ENCODE measurements at places on chromosomes 13 and 19.

DNA sequence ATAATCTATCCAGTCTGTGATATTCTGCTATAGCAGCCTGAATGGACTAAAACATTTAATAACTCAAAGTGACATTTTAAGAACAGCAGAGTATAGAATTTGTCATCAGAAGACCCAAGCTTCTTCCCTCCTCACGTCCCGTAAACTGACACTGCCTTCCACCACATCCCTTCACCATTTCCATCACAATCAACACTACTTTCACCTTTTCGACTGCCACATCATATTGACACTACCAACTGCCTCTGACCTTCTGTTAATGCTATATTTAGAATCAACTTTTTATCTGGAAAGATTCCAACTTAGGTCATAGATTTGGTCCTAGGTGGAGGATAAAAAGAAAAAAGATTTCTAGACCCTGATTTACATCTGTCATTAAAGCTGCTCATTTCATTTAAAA lies 39.6 kb downstream of the STOML3 start:
- no peak for DNase-seq

DNA sequence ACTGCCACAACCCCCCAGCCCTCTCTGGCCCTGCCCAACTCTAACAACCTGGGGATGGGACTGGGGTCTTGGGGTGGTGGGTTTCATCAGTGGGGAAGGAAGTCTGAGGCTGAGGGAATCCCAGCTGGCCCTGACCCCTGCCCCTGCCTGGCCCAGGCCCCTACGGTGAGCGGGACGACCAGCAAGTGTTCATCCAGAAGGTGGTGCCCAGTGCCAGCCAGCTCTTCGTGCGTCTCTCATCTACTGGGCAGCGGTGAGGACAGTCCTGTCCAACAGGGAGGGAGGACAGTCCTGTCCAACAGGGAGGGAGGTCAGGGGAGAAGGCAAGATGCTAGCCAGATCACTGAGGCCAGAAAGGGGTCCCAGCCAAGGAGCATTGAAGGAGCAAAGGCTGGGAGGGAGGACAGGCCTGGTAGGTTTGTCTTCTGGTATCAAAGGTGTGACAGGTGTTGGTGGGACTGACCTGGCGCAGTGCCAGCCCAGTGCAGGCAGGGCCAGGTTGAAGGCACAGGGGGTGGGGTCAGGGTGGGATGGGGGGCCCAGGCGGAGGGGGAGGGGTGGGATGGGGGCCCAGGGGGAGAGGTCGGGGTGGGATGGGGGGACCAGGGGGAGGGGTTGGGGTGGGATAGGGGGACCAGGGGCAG lies 12.1 kb upstream of the LTBP4 start:
- no peak for DNase-seq

- no peak for DNase-seq
Observed at GRCh38 chr19:2992958-2993357, 15.6 kb downstream of the TLE6 start.

DNA sequence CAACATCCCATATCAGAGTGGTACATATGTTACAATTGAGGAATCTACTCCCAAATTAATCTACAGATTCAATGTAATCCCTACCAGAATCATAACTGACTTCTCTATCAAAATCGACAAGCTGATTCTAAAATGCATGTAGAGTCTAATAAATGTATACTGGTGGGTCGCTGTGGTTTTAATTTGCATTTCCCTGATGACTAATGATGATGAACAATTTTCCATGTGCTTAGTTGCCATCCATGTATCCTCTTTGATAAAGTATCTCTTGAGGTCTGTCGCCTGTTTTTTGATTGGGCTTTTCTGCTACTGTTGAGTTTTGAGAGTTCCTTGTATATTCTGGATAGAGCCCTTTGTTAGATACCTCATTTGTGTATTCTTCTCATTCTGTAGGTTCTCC lies 43.8 kb downstream of the KLF12 start:
- no peak for DNase-seq

DNA sequence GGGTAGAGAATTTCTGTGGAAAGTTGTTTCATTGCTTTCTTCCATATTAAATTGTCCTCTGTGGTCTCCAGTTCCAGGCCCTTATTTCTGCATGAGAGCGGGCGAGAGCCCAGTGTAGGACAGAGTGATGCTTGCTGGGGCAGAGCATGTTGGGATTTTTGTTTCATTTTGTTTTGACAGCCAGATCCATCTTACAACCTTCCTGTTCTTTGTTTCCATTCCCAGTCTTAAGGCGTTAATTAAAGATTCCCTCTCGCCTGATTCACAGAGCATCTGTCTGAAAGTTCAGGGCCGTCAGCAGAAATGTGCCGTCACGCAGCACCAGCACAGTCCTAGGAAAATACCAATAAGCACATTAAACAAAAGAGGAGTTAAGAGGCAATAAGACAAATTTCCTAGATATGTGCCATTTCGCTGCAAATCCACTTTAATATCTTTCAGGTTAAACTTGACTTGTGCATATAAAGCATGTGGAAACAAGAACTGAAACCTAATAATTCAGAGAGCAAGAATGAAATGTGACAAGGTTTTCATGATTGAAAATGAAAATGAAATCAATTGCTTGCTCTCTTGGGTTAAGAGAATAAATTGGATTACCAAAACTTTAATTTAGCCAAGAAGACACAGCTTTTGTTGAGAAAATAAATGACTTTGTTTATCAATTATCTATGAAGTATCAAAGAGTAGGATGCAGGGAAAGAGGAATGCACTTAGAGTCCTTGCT lies 210.7 kb upstream of the SLC10A2 start:
- no peak for DNase-seq

- no peak for DNase-seq
Observed at GRCh38 chr19:14346279-14346678, 35.0 kb upstream of the ADGRE5 start.

GRCh38 chr13:39100996-39101738 lies 62.9 kb downstream of the NHLRC3 start:
- DNase-seq = no peak

Measured in activated CD8-positive, alpha-beta memory T cell treated with anti-CD3 and anti-CD28 coated beads for 4 hours (primary cell).